ENCODE measurements at places on chromosomes 7 and 10.

- no peak for DNase-seq
Measured at GRCh38 chr7:40213856-40214255, 79.1 kb downstream of the SUGCT start.

DNA sequence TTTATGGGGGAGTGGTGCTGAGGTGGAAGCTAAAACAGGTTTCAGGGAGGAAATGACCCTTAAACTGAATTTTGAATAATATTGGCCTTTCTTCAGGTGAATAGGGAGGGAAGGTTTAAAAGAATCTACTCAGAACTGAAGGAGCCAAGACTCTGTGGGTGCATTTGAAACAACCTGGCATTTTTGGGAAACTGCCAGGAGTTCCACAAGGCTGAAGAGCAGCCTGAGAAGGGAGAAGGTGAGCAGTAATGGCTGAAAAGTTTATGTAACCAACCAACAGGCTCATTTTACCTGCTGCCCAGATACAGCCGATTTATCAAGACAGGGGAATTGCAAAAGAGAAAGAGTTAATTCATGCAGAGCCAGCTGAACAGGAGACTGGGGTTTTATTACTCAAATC is 4.0 kb upstream of the PANK1 start:
- no peak for DNase-seq

DNA sequence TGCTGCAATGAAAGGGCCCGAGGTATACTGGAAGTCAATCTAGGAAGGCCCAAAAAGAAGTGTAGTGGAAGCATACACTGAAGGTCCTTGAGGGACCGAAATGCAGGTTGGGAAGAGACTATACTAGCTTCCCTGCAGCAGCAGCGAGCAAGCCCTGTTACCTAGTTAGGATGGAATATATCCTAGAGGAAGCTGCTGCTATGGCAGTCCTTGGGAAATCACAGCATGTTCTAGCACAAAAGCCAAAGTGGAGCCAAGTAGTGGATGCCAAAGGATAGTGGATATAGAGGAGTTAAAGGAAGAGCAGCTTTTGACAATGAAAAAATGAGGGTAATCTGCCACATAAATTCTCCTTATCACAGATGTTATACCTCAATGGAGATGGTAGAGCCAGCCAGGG is 123.8 kb upstream of the STARD3NL start:
- DNase-seq, result no peak

- DNase-seq, result no peak
Measured at GRCh38 chr10:58291538-58292174, 22.7 kb downstream of the CISD1 start.

- no peak for DNase-seq
Measured at GRCh38 chr7:105309235-105310169, 79.2 kb downstream of the SRPK2 start.

GRCh38 chr10:30034433-30035137 is 24.8 kb downstream of the JCAD start:
- no peak for DNase-seq

DNA sequence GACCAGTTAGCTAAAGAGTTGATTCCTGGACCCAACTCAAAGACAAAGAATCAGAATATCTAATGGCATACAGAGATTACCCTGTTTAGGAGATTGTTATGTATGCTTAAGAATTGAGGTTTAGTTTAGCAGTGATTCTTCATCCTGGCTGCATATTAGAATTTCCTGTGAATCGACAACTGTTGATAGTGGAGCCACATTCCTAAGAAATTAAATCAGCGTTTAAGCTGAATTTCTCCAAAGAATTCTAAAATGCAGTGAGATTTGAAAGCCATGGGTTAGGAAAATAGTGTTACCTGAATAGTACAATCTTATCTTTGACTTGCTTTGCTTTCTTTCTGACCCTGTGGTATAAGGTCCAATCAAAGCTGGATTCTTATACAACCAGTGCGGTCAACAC is 16.4 kb upstream of the FERD3L start:
- no peak for DNase-seq

DNA sequence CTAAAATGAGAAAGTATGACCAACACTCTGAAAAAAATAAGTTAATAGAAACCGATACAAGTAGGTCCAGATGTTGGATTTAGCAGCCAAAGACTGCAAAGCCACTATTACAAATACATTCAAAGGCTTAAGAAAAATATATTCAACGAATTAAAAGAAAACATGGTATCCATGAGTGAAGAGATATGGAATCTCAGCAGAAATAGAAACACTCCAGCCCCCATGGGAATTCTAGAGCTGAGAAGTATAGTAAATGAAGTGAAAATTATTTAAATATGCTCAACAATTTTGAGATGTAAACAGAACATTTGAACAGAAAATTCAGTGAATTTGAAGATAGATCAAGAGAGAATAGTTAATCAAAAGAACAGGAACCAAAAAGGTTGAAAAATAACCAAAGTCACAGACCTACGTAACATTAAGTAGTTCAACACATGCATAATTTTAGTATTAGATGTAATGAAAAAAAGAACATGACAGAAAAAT is 72.0 kb upstream of the WIPF3 start:
- no peak for DNase-seq

DNA sequence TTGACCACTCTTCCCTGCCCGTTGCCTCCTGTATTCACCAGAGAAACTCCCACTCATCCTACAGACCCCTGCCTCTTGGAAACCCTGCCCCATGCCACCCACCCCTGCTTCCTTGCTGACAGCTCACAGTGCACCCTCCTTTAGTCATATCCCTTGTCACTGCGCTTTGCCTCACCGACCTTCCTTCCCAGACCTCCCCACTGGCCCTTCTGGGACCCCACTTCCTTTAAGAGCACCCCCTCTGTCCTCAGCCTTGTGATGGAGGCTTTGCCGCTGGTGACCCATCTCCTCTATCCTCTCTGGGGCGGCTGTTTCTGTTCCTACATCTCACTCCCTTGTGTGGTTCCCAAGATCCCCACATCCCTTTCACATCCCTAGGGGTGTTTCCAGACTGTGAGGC is 92.8 kb upstream of the ZMIZ1 start:
- DNase-seq, result no peak

DNA sequence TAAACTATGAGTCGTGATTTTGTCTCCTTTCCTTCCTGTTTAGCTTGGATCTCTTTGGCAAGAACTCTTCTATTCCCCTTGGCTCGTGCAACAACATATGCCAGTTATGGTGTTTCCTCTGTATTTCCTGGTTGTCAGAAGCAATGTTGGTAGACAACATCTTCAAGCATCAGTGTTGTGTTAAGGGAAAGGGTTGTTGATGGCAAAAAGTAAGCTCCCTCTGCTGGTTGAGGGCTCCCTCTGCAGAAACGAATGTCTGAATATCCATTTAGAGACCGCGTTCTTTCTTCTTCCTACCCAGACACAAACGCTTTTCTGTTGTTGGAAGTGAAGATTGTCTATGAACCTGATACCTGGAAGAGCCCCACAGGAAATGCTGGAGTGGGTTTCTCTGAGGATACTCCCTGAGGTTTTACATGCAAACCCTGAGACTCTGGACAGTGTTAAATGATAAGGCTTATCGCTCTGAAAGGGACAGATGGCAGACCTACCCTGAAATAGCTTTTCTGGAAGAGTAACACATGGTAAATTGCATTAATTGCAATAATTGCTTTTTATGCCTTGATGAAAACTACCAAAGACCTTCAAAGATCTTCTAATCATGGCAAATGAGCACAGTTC is 23.5 kb upstream of the C1QL3 start:
- no peak for DNase-seq

DNA sequence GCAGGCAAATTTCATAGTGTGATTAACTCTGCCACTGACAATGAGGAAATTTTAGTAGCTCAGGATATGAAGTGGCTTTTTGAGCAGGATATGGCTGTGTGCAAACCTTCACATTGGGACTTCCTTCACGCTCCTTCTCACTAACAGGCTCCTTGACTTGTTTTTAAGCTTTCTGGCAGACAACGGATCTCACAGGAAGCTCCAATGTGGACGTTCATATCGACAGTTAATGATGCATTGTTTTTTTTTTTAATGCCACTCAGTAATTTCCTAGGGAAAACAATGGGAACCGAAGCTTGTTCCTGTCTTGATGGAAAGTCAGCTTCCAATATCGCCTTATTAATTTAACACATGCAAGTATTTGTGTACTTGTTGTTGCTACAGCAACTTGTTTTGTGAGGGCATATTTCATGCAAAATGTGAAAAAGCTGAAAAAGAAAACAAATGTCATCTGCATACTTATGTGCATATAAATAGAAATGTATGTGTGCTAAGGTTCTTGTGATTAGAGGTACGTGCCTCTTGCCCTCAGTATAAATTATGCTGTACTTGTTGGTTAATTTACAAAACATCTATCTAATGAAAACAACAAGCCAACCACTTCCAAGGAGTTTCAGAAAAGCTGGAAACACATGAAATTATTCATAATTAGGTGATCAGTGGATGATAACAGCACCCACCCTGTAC is 84.7 kb downstream of the NRP1 start:
- no peak for DNase-seq

DNA sequence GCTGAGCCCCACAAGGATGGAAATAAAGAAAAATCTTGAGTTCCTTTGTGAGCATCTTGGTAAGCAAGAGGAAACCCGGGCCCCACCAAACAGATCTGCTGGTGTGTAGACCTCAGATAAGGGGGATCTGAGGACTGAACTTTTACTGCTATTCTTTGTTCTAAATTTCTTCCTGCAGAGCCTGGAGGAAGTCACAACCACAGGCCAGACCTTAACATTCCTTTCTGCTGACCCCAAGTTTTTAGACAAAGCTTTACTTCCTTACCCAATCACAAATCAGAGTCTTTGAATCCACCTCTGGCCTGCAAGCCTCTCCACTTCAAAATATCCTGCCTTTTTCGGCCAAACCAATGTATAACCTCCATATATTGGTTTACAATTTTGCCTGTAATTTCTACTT is 352.6 kb upstream of the AUTS2 start:
- no peak for DNase-seq

DNA sequence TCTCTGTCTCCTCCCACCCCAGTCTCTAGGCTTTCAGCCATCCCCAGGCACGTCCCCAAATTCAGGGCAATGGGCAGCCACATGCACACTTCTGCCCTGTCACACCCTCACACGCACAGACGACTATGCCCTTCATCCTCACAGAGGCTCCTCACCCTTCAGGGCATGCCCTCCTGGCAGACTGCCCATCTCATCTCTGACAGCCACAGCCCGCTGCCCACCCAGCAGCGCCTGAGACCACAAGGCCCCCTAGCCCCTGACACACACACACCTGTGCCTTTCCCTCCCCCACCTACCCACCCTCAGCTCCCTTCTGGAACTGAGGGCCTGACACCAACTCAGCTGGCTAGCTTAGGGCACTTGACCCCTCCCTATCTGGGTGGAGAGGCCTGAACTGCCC is 23.0 kb upstream of the SLC29A3 start:
- DNase-seq, result no peak

GRCh38 chr7:24737281-24737680 is 20.0 kb downstream of the GSDME start:
- no peak for DNase-seq

DNA sequence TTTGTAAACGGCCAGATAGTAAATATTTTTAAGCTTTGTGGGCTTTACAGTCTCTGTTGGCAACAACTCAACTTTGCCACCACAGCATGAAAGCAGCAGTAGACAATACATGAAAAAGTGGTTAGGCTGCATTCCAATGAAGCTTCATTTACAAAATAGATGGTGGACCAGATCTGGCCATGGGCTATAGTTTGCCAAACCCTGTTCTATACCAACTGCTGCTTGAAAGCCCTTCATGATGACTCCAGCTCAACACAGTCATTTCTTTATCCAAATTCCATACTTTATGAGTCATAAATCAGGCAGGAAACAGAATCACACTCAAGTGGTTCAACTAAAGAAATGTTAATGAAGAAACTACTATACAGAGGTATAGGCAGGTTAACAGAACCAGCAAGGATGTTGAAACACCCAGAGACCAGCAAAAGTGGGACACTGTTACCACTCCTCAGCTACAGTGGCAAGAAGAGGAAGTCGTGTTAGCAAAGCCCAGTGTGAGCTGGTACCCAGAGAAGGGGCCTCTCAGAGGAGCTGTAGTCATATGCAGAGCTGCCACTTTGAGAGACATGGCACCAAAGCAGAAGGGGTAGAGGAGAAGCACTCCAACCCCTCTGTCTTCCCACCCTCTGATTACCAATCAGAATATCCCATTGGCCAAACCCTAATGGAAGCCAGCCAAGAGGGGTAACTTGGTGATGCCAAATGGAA is 72.5 kb downstream of the PRLHR start:
- no peak for DNase-seq

DNA sequence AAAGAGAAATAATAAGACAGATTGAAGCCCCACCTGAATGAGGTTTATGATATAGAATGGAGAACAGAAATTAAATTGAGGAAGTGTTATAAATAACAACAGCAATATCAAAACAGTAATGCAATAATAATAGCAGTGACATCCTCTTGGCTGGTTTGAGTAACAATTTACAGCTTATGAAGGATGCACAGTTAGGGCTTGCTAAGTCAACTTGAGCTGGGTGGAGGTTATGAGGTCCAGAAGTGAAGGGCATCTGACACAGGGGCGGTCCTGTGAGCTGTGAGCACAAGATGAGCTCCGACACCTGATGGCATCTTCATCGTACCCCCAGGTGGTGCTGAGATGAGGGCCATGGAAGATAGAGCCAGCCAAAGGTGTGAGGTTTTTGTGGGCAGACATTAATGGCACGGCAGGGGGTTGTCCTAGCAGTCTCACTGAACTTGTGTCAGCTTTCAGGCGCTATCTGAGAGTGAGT is 30.5 kb downstream of the ARHGAP22 start:
- DNase-seq, result no peak

DNA sequence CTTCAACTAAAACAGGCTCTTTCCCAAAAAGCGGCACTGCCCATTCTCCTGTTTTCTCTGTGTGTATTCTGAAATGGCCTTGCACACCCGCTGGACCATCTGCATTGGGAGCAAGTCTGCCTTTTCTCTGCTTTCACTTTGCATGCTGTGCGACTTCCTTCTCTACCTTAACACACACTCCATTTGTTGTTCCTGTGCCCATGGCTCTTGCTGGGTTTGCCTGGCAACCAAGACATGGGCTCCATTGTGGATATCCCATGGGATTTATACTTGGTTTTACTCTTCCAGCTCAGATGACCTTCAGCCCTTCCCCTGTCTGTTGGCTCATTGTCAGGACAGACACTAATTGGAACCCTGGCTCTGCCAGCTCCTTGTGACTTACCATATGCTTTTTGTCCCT is 465.3 kb downstream of the REEP3 start:
- no peak for DNase-seq

GRCh38 chr7:135843214-135843613 is 94.6 kb upstream of the FAM180A start:
- no peak for DNase-seq

- DNase-seq, result no peak
Measured at GRCh38 chr10:13784067-13784466, 197.3 kb downstream of the PRPF18 start.

DNA sequence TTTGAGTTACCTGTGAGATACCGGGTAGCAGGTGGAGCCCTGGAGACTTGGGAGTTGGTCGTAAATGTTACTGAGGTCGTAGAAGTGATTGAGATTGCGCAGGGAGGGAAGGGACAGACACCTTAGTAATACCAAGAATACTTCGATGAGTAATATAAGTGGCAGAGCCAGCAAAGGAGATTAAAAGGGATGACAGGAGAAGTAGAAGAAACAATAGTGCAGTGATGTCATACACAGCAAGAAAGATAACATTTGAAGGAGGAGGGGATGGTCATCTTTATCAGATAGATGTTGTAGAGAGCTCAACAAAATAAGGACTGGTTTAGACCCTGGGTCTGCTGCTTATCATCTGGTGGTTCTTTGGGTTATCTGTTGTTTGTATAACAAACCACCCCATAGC is 5.0 kb downstream of the BCCIP start:
- no peak for DNase-seq
